ENCODE measurements at places on chromosomes 7 and 10. TPM values are rescaled to one million over a fixed set of nuclear protein-coding genes. Genes with fewer than 3 reads are reported as not detected.

ADAM12 gene
- total RNA-seq: 16.7 TPM

AKR1C2 gene
- total RNA-seq: 5.0 TPM

DNMBP gene
- 20.4 TPM for total RNA-seq

ANK3 gene
- total RNA-seq: 6.1 TPM

PRSS37 gene
- total RNA-seq: not detected

C10orf53 gene
- total RNA-seq: not detected

Data from myometrial cell (primary cell).